Panc1 (cell line): ENCODE measurements at places on chromosomes 11 and 22. TPM values are rescaled to one million over a fixed set of nuclear protein-coding genes. Genes with fewer than 3 reads are reported as not detected.

GRCh38 chr11:70697701-70698100 is 299.4 kb downstream of the CTTN start:
- H3K36me3 ChIP-seq: no peaks in the 10 kb centered on the region
- no peak overlapping the region for H3K4me3 ChIP-seq
- no peak overlapping the region for H3K27ac ChIP-seq
- no peak for DNase-seq
- peaks cover 10% of the 10 kb centered on the region for H3K27me3 ChIP-seq
- H3K4me1 ChIP-seq: no peaks in the 10 kb centered on the region

DNA sequence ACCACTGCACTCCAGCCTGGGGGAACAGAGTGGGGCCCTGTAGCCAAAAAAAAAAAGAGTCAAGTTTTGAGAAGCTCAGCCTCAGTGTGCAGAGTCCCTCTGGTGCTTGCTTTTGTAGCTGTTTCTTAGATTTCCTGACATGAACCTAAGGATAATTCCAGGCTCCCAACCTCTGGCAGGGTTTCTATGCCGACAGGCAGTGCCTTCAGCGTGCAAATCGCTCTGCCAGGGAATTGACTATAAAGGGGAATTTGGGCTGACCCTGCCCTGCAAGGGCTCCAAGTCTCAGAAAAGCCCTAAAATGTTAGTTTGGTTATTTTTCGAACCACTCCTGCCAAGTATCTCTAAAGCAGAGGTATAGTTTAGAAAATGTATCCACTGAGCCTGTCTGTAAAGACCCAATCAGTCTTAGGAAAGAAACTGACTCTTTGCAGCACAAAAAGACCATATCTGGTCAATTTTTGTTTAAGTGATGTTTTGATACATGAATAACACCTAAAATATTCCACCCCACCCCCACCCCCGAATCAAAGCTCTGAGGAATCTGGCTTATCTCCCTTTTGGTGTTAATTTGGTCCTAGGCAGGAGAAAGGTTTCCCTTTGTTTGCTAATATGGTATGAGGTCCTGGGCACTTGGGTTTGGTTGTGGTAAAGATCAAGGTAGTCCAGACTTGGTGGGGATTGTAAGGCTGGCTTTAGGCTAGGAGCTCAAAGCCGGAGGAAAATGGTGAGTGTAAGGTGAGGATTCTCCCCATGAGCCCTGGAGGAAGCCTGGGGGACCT is 49.7 kb downstream of the ANO1 start:
- DNase-seq: no peak
- no peaks in the 10 kb centered on the region for H3K27me3 ChIP-seq
- H3K36me3 ChIP-seq: no peaks in the 10 kb centered on the region

DNA sequence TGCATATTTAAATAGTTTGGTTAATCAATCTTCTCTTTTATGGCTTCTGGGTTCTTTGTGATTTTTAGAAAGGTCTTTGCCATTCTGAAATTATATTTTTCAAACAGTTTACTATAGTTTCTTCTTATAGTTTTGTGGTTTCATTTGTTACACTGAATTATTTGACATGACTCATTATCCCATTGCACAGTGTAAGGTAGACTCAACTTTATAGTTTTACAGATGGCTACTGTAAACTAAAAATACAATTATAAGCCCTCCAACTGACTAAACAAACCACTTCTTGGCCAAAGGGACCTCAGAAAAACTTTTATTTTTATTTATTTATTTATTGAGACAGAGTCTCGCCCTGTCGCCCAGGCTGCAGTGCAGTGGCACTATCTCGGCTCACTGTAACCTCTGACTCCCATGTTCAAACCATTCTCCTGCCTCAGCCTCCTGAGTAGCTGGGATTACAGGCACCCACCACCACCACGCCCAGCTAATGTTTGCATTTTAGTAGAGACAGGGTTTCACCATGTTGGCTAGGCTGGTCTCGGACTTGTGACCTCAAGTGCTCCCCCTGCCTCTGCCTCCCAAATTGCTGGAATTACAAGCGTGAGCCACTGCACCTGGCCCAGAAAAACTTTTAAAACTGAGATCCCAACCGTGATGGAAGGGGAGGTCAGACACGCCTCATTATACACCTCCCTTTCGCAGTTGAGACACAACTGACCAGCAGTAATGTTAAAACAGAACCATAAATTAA is 14.1 kb upstream of the RAC2 start:
- no peaks in the 10 kb centered on the region for H3K36me3 ChIP-seq
- H3K27me3 ChIP-seq: no peaks in the 10 kb centered on the region
- H3K27ac ChIP-seq: no peak overlapping the region
- peaks cover 19% of the 10 kb centered on the region for H3K4me1 ChIP-seq
- no peak for DNase-seq

OR4A16 gene
- not detected for total RNA-seq

TRIM48 gene
- not detected for total RNA-seq
